ENCODE measurements at places on chromosomes 11 and 22.
A peak's percentile ranks its signal among the peaks of the same experiment; 100 is the strongest.

- DNase-seq = no peak
- no peak overlapping the region for H3K27ac ChIP-seq
- H3K36me3 ChIP-seq = no peaks in the 10 kb centered on the region
- peaks cover 9% of the 10 kb centered on the region for H3K27me3 ChIP-seq
Measured at GRCh38 chr22:20012741-20013331, 3.8 kb downstream of the ARVCF start.

- H3K36me3 ChIP-seq = no peaks in the 10 kb centered on the region
- DNase-seq = no peak
- H3K27ac ChIP-seq = no peak overlapping the region
- H3K4me1 ChIP-seq = no peaks in the 10 kb centered on the region
- no peaks in the 10 kb centered on the region for H3K27me3 ChIP-seq
Measured at GRCh38 chr11:102560555-102561011, 30.0 kb upstream of the MMP7 start.

DNA sequence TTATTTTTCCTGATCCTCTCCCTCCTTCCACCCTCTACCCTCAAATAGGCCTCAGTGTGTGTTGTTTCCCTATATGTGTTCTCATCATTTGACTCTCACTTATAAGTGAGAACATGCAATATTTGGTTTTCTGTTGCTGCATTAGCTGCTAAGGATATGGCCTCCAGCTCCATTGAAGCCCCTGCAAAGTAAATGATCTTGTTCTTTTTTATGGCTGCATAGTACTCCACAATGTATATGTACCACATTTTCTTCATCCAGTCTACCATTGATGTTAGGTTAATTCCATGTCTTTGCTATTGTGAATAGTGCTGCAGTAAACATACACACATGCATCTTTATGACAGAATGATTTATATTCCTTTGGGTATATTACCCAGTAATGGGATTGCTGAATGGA, 13.3 kb upstream of the RASSF10 start:
- no peaks in the 10 kb centered on the region for H3K36me3 ChIP-seq
- 0 out of 2 replicates have a peak, but pooled peaks cover 2% of the 10 kb centered on the region for H3K4me1 ChIP-seq
- DNase-seq = no peak
- H3K27ac ChIP-seq = no peak overlapping the region

DNA sequence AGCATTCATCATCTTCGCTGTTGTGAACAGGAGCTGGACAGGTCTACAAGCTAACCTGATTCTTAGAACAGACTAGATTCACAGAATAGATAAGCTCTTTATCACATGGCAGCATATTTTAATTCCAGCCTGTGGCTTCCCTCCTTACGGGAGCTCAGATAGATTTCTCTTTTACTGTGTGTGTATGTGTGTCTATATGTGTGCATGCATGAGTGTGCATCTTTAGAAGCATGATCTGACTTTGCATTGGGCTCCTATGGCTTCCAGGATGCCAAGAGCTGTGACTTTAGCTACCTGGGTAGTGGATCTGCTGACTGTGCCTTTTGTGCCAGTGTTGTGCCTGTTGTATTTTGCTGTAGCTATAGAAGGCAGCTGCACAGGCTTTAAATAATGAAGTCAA, 44.3 kb downstream of the ZNRF3 start:
- H3K4me3 ChIP-seq = no peak overlapping the region
- H3K4me1 ChIP-seq = 0 out of 2 replicates have a peak, but pooled peaks cover 5% of the 10 kb centered on the region
- no peak overlapping the region for H3K27ac ChIP-seq
- DNase-seq = no peak

DNA sequence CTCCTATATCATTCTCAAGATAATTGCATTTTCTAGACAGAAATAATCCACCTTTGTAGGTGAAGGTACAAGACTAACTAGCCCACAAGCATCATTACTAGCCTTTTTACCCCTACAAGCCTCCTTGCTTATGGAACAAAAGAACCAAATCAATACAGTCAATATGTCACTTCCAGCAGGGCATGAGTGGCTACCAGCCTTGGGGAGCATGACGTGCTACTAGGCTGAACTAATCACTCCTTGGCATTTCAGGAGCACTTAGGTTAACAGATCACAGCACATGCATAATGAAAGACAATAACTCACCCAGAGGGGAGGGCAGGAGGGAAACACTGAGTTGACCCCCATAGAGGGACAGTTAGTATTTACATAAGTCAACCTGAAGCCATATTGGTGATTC, 2.7 kb downstream of the DRD2 start:
- DNase-seq = no peak
- peaks cover 3% of the 10 kb centered on the region for H3K4me1 ChIP-seq
- no peak overlapping the region for H3K4me3 ChIP-seq
- H3K27me3 ChIP-seq = peaks cover 8% of the 10 kb centered on the region
- H3K36me3 ChIP-seq = no peaks in the 10 kb centered on the region
- no peak overlapping the region for H3K27ac ChIP-seq

GRCh38 chr11:35647421-35648093, 15.0 kb upstream of the TRIM44 start:
- H3K4me3 ChIP-seq = no peak overlapping the region
- DNase-seq = no peak
- H3K27ac ChIP-seq = no peak overlapping the region
- H3K36me3 ChIP-seq = no peaks in the 10 kb centered on the region

DNA sequence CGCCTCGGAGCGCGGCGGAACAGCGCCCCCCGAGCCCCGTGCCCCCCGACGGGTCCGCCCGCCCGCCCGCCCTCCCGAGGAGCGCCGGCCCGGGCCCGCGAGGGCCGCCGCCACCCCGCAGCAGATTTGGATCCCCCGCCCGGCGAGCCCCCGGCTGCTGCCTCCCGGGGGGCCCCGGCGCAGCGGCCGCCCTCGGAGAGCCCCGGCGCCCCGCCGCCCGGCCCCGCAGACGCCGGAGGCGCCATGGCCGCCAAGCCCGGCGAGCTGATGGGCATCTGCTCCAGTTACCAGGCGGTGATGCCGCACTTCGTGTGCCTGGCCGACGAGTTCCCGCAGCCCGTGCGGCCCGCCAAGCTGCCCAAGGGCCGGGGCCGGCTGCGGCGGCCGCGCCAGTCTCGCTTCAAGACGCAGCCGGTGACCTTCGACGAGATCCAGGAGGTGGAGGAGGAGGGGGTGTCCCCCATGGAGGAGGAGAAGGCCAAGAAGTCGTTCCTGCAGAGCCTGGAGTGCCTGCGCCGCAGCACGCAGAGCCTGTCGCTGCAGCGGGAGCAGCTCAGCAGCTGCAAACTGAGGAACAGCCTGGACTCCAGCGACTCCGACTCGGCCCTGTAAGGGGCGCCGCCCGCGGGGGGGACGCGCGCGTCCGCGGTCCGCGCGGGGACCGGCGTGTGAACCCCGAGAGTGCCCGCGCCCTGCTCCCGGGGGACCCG, 380 bp downstream of the C11orf96 start:
- no peak for DNase-seq
- H3K4me3 ChIP-seq = peak overlapping the region; percentile 46

GRCh38 chr11:100367892-100368291, 319.2 kb upstream of the ARHGAP42 start:
- DNase-seq = no peak
- H3K27me3 ChIP-seq = no peaks in the 10 kb centered on the region
- H3K27ac ChIP-seq = no peak overlapping the region
- H3K36me3 ChIP-seq = no peaks in the 10 kb centered on the region
- no peaks in the 10 kb centered on the region for H3K4me1 ChIP-seq

- no peak overlapping the region for H3K4me3 ChIP-seq
- H3K27me3 ChIP-seq = no peaks in the 10 kb centered on the region
- H3K27ac ChIP-seq = no peak overlapping the region
- H3K36me3 ChIP-seq = no peaks in the 10 kb centered on the region
Measured at GRCh38 chr11:110501428-110501827, 71.7 kb downstream of the FDX1 start.

GRCh38 chr11:74929431-74930363, 19.2 kb downstream of the XRRA1 start:
- peak; percentile 57 for DNase-seq
- H3K27me3 ChIP-seq = no peaks in the 10 kb centered on the region
- H3K27ac ChIP-seq = no peak overlapping the region
- H3K4me1 ChIP-seq = no peaks in the 10 kb centered on the region
- no peaks in the 10 kb centered on the region for H3K36me3 ChIP-seq

DNA sequence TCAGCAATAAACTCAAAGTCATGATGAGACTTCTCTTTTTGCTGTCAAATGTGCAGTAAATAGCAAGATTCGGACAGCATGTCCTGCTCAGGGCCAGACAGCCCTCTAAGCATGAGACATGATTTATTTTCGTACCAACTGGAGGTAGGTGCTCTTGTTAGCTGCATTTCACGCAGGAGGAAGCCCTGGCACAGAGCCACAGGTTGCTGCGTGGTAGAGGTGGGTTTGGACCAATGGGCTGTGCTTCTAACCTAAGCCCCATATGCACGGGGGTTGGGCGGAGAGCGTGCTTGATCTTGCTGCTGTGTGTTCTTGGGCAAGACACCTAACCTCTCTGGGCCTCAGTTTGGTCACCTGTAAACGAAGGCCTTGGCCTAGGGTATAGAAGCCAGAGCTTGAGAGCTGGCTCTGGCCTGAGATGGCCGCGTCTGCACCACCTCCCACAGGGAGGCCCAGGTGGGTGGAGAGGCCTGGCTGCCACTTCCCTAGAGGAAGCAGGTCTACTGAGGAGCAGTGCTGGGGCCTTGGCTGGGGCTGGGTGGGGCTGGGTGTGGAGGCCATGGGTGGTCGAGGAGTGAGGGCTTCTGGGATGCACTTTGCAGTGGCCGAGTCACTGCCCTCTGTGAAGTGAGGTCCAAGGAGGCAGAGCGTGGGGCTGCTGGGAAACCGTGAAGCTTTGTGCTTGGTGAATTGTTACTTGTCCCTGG, 38.5 kb upstream of the GRAMD4 start:
- no peaks in the 10 kb centered on the region for H3K27me3 ChIP-seq
- H3K36me3 ChIP-seq = no peaks in the 10 kb centered on the region
- no peak overlapping the region for H3K4me3 ChIP-seq

- peaks cover 3% of the 10 kb centered on the region for H3K4me1 ChIP-seq
- no peak overlapping the region for H3K4me3 ChIP-seq
- H3K27ac ChIP-seq = no peak overlapping the region
- DNase-seq = no peak
Measured at GRCh38 chr11:47587723-47588326, 1.3 kb downstream of the FAM180B start.

- no peak for DNase-seq
- no peak overlapping the region for H3K27ac ChIP-seq
- H3K27me3 ChIP-seq = no peaks in the 10 kb centered on the region
- no peak overlapping the region for H3K4me3 ChIP-seq
Measured at GRCh38 chr11:33454264-33454663, 197.1 kb downstream of the HIPK3 start.
